ENCODE measurements at places on chromosomes 4 and X.

- DNase-seq: no peak
These were observed 347.2 kb upstream of the DDX53 start for GRCh38 chrX:22652596-22652995.

- no peak for DNase-seq
These were observed 365.5 kb upstream of the BOD1L1 start for GRCh38 chr4:13992975-13993520.

DNA sequence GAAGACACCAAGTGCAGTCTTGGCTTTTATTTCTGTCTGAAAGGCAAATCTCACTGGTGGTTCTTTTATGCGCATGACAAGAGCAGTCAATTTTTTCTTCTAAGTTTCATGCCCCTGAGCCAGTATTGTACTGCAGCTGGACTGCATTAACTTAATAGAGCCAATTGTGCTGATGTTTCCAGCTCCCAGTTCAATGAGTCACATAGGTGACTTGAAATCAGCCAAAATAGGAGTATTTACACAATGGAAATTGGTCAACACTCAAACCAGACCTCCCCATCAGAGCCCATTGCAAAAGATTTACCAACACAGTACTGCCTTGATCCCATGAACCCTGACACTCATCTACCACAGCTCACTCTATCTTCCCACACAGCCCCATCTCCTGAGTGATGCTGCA is 100.3 kb upstream of the GUCY1A1 start:
- no peak for DNase-seq

DNA sequence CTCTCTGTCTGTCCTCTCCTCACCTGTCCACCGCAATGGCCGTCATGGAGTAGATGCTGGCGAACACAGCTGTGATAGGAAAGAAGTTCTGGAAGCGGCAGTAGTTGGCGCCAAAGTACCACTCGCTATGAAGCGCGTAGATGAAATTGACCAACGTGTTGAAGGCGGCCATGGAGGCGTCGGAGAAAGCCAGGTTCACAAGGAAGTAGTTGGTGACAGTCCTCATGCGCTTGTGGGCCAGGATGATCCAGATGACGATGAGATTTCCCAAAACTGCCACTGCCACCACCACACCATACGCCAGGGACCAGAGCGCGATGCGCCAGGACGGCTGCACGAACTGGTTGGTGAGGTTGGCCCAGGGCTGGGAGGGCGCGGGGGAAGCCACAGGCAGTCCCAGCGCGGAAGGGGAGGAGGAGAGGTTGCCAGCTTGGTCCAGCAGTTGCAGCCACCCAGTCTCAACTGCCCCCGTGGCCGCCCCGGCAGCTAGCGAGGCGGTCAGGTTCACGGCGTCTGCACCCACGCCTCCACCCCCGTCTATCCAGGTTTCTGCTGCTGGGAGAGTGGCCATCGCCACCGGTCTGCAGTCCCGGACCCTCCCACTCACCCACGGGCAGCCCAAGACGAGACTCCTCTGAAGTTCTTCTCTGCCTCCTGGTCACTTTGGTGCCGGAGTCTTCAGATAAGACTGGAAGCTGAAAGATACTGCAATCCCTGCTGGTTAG is 518 bp downstream of the TACR3 start:
- no peak for DNase-seq

GRCh38 chr4:183903021-183903760 is 1.9 kb upstream of the STOX2 start:
- DNase-seq: no peak
